ENCODE measurements at places on chromosomes 16 and 17.

GRCh38 chr16:57383276-57384247, 11.3 kb downstream of the CX3CL1 start:
- DNase-seq: no peak

DNA sequence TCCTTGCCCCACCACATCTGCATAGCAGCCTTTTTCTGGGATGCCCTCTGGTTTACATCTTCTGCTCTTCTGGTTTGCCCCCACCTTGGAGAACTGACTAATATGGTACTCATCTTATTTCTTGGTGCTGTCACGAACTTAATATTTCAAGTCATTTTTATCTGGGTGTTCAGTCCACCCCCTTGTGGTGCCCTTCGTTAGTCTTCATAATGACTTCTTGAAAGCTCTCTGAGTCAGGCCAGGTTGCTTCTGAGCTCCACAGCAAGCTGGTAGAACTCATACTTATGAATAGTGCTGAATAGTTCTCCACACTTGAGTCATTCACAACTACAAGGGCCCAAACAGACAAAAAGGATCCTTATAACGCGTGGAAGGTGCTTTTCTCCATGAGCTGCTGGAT, 35.8 kb upstream of the TEKT3 start:
- no peak for DNase-seq

GRCh38 chr17:57080718-57081117, 4.3 kb upstream of the AKAP1 start:
- DNase-seq: no peak

DNA sequence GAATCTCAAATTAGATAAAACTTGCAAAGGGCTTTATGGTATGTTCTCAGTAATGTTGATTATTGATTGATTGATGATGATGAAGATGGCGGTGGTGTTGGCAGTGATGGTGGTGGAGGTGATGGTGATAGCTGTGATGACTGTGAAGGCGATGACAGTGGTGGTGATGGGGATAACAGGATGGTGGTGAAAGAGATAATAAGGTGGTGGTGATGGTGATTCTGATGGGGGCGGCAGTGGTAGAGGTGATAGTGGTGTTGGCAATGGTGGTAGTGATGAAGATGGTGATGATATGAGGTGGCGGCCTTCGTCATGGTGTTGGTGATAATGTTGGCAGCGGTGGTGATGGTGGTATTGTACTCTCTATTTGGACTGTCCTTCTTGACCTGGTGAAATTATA, 238.3 kb downstream of the XYLT1 start:
- no peak for DNase-seq

DNA sequence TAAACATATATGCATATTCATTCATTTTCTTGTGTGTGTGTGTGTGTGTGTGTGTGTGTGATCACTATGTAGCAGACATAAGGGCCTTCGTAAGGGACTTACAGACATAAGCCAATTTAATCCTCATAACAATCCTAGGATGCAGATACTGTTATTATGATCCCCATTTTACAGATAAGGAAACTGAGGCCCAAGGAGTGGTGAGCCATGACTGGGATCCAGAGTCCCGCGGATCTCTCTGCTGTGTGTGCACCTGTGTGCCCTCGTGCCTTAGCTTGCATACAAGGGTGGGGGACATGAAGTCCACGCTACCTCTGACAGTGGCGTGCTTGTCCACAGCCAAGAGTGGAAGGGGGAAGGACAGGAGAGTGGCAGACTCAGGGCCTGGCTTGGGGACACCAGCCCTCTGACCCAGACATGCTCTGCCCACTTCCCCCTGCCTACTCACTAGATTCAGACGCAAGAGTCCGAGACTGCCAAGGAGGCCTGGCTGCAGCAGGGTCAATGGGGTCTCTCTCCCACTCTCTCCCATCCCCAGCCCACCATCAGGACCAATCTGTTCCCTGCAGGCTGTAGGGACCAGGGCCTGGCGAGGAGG, 9.8 kb upstream of the SMTNL2 start:
- DNase-seq: no peak

DNA sequence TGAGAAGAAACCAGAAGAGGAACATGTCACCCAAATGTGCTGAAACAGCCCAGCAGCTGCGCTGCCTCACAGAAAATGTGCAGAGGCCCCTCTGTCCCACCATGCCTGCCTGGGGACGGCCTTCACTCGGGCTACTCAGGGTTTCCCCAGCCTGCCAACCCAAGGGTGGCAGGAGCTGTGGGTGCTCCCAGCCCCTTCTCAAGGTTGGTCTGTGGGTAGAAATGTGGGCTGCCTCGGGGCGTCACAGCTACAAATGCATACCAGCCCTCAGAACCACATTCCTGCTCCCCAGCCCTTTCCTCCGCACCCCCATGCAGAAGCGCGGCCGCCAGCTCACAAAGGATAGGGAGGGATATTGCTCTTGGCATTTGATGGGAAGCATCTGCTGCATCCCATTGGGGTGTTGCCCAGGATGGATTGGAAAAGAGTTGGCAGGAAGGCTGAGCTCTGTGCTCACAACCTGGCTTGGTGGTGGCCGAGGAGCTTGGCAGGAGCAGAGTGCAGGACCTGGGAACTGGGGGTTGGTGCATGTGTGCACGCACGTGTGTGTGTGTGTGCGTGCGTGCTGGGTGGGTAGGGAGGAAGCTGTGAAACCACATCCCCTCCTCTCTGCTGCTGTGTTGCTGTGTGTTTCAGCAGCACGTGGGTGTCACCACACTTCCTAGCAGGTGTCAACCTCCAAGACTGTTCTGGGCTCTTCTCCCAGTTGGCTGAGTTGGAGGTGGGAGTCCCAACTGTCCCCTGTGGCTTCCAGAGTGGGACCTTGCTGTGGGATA, 304.4 kb downstream of the SEC14L1 start:
- DNase-seq: peak; percentile 79
